Hepatocyte (in vitro differentiated cells): ENCODE measurements at places on chromosomes 13 and 19. TPM values are rescaled to one million over a fixed set of nuclear protein-coding genes. Genes with fewer than 3 reads are reported as not detected.

The OR7A5 gene
- total RNA-seq = not detected in 2 replicates

The WDR87 gene
- total RNA-seq = not detected in 2 replicates

The ACER1 gene
- total RNA-seq = not detected in 2 replicates

The KLK14 gene
- total RNA-seq = 0.13 TPM in 1 of 2 replicates, not detected in the other

The ZNF616 gene
- 9.1 and 10.7 TPM in 2 replicates for total RNA-seq

The C5AR2 gene
- 0.53 TPM in 1 of 2 replicates, not detected in the other for total RNA-seq

The BRME1 gene
- 2.2 and 14.4 TPM in 2 replicates for total RNA-seq

The SHANK1 gene
- 0.24 and 2.3 TPM in 2 replicates for total RNA-seq

The MAB21L1 gene
- total RNA-seq = 16.9 and 20.7 TPM in 2 replicates

The ETV2 gene
- total RNA-seq = 1.0 and 1.4 TPM in 2 replicates

- no peaks in the 10 kb centered on the region for H3K4me1 ChIP-seq
- H3K4me3 ChIP-seq = no peak overlapping the region
- no peak overlapping the region for H3K27ac ChIP-seq
- H3K27me3 ChIP-seq = no peaks in the 10 kb centered on the region
- DNase-seq = no peak
Observed at GRCh38 chr19:16026756-16027155, 49.5 kb upstream of the TPM4 start.

DNA sequence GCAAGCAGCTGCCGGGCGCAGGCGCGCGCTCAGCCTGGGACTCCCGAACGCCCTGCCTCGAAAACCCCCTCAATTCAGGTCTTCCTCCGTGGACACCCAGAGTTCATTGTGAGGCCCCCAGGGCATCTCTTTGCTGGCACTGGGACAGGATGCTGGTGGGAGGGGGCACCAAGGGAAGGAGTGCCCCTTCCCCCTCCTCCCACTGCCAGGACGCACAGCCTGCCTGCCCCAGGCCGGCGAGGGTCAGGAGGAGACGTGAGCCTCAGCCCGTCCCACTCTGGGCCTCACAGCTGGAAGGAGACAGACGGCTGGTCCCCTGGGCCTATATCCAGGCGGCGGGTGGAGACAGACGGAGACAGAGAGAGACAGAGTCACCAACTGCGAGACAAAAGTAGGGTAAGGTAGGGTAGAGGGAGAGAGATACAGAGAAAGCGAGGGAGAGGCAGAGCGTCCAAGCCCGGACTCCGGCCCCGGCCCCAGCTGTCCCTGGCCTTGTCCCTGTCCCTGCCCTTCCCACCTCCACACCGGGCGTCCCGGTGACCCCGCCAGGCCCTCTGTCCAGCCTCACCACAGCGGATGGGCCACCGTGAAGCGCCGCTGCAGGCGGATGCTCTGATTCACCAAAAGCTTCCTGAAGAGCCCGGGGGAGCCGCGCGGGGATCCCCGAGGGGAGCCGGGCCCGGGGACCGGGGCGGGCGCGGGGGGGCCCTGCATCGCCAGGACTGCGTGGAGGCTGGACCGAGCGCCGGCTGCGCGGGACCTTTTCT lies at the start of gene PDE4C:
Gene PDE4C, minus strand, starts transcription at position 737 of the 767 bp plus-strand sequence. Its CDS starts 23 bp downstream, at position 714.
- H3K4me1 ChIP-seq = peaks cover 5% of the 10 kb centered on the region
- H3K27me3 ChIP-seq = peaks cover 16% of the 10 kb centered on the region
- H3K27ac ChIP-seq = no peak within 1 kb of the TSS
- no peak within 1 kb of the TSS for H3K4me3 ChIP-seq

- H3K36me3 ChIP-seq = no peaks in the 10 kb centered on the region
- H3K27me3 ChIP-seq = no peaks in the 10 kb centered on the region
- DNase-seq = peak; percentile 67
- peak overlapping the region; percentile 39 for H3K4me3 ChIP-seq
Observed at GRCh38 chr19:10565028-10565566, 713 bp downstream of the KRI1 start.

DNA sequence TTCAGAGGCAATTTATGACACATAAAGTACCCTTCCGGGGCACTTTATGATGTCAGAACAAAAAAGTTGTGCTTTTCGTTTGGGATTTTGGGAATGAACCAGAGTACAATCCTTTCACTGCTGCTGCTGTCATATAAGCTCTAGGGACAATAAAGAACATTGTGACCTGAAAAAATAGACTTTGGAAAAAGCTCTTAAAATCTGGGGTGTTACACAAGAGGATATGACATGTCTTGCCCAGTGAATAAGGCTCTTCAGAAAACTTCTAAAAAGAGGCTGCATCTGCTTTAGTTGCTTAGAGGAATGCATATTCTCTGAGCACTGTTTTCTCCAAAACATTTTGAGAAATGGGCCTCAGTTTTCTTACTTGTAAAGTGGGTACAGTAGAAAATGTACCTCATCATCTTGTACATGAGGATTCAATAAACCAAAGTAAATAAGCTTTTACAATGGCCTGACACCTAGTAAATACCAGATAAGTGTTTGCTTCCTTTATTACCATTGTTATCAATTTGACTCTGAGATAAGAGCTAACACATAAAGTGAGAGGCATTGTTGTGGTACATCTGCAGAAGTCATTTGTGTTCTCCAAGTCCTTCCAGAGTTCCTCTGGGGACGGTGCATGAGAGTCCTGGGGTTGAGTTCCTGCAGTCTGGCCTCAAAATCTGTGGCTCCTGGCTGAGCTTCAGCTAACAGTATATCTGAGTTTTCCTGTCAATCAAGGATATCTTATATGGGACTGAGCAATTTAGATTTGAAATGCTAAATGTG lies 67.4 kb upstream of the EDNRB start:
- no peak for DNase-seq
- H3K4me3 ChIP-seq = no peak overlapping the region
- H3K4me1 ChIP-seq = no peaks in the 10 kb centered on the region

DNA sequence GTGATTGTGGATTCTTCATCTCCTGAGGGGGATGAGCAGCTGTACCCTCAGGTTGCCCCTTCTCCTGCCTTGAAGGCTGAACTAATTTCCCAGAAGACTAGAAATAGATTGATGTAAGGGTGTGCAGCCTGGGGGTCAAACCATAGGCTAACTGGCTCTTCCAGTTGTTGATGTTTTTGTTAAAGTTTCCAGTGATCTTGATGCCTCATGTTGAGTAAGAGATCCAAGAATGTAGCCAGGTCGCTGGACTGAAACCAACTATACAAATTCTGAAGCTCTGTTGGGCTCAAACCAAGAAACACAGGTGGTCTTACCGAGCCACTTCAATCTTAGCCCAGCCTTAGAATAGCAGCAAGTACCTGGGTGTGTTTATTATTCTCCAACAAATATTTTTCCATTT lies 391.8 kb downstream of the KLF5 start:
- H3K27me3 ChIP-seq = no peaks in the 10 kb centered on the region
- H3K4me1 ChIP-seq = no peaks in the 10 kb centered on the region
- DNase-seq = no peak
- no peak overlapping the region for H3K4me3 ChIP-seq
- peak overlapping the region; percentile 72 for H3K27ac ChIP-seq

- H3K27ac ChIP-seq = no peak overlapping the region
- no peaks in the 10 kb centered on the region for H3K27me3 ChIP-seq
- no peaks in the 10 kb centered on the region for H3K36me3 ChIP-seq
- no peak overlapping the region for H3K4me3 ChIP-seq
Observed at GRCh38 chr13:109401307-109401706, 385.1 kb downstream of the IRS2 start.

- no peaks in the 10 kb centered on the region for H3K27me3 ChIP-seq
- DNase-seq = no peak
- no peak overlapping the region for H3K4me3 ChIP-seq
- no peaks in the 10 kb centered on the region for H3K36me3 ChIP-seq
Observed at GRCh38 chr13:89955773-89956172, 1391.7 kb upstream of the MIR17HG start.

- no peak for DNase-seq
- H3K36me3 ChIP-seq = no peaks in the 10 kb centered on the region
- H3K4me1 ChIP-seq = no peaks in the 10 kb centered on the region
- H3K27ac ChIP-seq = no peak overlapping the region
Observed at GRCh38 chr13:26780411-26780810, 19.8 kb upstream of the GPR12 start.

- no peak overlapping the region for H3K27ac ChIP-seq
- H3K4me3 ChIP-seq = no peak overlapping the region
- DNase-seq = no peak
- H3K36me3 ChIP-seq = no peaks in the 10 kb centered on the region
- no peaks in the 10 kb centered on the region for H3K4me1 ChIP-seq
- H3K27me3 ChIP-seq = no peaks in the 10 kb centered on the region
Observed at GRCh38 chr13:47841151-47841550, 159.9 kb downstream of the SUCLA2 start.

GRCh38 chr19:35177377-35178274 lies 23.1 kb downstream of the FXYD5 start:
- no peak overlapping the region for H3K27ac ChIP-seq
- H3K36me3 ChIP-seq = no peaks in the 10 kb centered on the region
- H3K4me1 ChIP-seq = no peaks in the 10 kb centered on the region
- H3K4me3 ChIP-seq = no peak overlapping the region
- no peak for DNase-seq

DNA sequence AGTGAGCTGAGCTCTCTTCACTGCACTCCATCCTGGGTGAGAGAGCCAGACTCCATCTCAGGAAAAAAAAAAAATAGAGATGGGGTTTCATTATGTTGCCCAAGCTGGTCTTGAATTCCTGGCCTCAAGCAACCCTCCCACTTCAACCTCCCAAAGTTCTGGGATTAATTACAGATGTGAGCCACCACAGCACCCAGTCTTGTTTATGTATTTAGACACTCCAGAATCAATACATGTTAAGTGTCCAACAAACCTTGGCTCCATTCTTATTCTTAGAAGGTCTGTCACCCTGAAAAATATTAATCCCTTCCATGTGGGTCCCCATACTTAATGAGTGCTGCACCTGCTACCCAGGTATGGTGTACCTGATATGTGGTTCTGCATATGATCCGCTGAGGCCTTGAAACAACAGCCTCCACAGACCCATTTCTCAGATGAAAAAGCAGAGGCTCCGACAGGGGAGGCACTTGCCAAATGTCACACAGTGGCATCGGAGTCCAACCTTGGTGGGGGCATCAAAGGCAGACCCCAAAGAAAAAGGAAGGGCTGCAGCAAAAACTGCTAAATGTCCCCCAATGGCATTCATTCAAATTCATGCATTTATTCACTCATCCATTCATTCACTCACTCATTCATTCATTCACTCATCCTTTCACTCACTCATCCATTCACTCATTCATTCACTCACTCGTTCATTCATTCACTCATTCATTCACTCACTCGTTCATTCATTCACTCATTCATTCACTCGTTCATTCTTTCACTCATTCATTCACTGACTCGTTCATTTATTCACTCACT lies 16.7 kb downstream of the TICAM1 start:
- no peak for DNase-seq
- H3K27me3 ChIP-seq = no peaks in the 10 kb centered on the region
- H3K4me1 ChIP-seq = no peaks in the 10 kb centered on the region
- H3K27ac ChIP-seq = no peak overlapping the region
- H3K36me3 ChIP-seq = no peaks in the 10 kb centered on the region

DNA sequence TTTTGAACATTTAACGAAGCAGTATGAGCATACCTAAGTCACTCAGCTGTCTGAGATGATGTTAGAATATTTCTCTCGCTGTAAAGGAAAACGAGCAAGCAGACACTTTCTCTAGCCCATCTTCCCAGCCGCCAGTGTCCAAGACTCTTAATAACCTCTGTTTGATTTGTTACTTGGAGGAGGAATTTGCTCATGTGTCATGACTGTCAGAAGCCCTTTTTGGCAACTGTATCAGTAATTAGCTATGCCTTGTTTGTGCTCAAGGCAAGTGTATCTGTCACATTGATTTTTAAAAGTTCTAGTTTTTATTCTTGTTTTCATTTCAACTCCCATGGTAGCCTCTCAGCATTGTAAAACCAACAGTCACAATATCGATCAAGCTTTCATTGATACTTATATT lies 828.4 kb upstream of the SLC10A2 start:
- no peaks in the 10 kb centered on the region for H3K36me3 ChIP-seq
- no peaks in the 10 kb centered on the region for H3K27me3 ChIP-seq
- no peak for DNase-seq
- H3K4me1 ChIP-seq = no peaks in the 10 kb centered on the region

DNA sequence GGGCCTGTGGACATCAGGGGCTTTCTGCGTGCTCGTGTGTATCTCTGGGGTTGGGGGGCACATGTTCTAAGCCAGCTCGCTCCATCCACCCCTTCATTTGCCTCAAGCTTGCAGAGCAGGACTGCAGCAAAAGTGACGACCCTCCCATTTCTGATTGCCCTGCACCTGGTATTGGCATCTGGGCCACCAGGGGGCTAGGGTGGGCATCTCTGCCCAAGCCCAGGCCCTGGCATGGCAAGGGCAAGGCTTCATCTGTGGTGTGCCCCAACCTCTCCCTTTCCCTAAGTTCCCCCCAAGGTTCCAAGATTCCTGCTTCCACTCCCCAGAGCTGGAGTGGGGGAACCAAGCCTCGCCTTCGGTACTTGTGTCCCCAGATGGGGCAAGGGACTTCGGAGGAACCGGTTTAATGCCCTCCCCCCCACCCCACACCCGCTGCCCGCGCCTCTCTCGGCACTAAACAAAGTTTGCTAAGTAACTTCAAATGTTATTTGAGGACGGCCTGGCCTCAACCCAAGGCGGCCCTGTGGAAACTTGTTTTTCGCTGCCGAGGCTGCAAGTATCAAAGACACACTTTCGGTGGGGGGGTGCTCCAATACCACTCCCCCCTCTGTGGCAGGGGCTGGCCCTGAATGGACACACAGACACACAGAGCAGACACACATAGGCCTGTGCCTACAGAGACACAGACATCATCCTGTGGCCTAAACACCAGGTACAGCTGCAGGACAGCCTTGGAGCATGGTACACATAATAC lies 12.2 kb downstream of the NFIX start:
- H3K36me3 ChIP-seq = no peaks in the 10 kb centered on the region
- DNase-seq = no peak
- peaks cover 2% of the 10 kb centered on the region for H3K4me1 ChIP-seq
- H3K27ac ChIP-seq = no peak overlapping the region
- peaks cover 84% of the 10 kb centered on the region for H3K27me3 ChIP-seq
- H3K4me3 ChIP-seq = no peak overlapping the region

GRCh38 chr13:36919833-36920615 lies at the start of gene SMAD9:
TSS of gene SMAD9 (minus strand) at chr13:36920238. CDS start at chr13:36879689, 40,549 bp downstream.
- no peaks in the 10 kb centered on the region for H3K27me3 ChIP-seq
- no peaks in the 10 kb centered on the region for H3K36me3 ChIP-seq
- peak within 1 kb of the TSS; percentile 34 for H3K4me3 ChIP-seq
- peak; percentile 92 for DNase-seq

- H3K4me1 ChIP-seq = no peaks in the 10 kb centered on the region
- H3K4me3 ChIP-seq = no peak overlapping the region
- DNase-seq = no peak
- H3K36me3 ChIP-seq = no peaks in the 10 kb centered on the region
- no peaks in the 10 kb centered on the region for H3K27me3 ChIP-seq
Observed at GRCh38 chr19:7145494-7145893, 76.0 kb downstream of the ZNF557 start.

- no peak overlapping the region for H3K4me3 ChIP-seq
- H3K27me3 ChIP-seq = no peaks in the 10 kb centered on the region
- no peaks in the 10 kb centered on the region for H3K4me1 ChIP-seq
- H3K27ac ChIP-seq = no peak overlapping the region
- DNase-seq = no peak
Observed at GRCh38 chr13:76474966-76475365, 411.2 kb downstream of the KCTD12 start.
